ENCODE measurements at places on chromosomes 16 and 17.

GRCh38 chr17:81148986-81149533, 16.2 kb upstream of the PVALEF start:
- DNase-seq = no peak

GRCh38 chr16:9099131-9099625, 7.7 kb downstream of the HAPSTR1 start:
- DNase-seq = no peak

DNA sequence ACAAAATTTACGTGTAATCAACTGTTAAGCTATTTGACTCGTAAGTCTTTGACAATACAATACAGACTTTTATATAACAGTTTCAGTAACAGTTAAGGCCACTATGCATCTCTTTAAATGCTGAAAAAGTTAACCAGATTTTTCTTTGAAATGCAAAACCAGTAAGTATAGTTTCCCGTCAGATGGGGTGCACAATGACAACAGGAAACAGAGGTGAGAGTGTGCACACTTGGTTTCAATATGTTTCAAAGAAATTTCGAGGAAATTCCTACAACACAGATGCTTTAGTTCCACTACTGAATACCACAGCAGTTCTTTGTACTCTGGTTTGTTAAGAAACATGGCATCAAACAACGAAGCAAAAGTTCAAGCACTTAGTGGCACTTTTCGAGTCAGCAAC, 48.4 kb downstream of the RNF157 start:
- DNase-seq = no peak

DNA sequence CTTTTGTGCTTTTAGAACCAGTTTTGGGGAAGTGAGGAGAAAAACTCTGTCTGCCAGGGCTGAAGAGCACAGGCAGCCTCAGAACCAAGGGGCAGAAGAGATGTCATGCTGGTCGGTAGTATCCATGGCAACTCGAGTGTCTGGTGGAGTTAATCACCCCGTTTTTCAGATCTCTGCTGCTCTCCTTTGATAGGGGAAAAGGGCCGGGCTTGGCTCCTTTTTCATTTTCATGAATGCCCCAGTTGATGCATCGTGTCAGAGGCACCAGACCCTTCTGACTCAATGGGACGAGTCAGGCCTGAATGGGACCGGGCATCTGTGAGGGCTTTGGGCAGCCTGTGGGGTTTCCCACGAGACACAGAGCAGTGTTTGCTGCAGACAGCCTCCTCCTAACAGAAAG, 304.6 kb downstream of the ABCC12 start:
- DNase-seq = no peak

- no peak for DNase-seq
Observed at GRCh38 chr16:20218093-20218492, 109.2 kb downstream of the GP2 start.
